Kidney epithelial cell (primary cell): ENCODE measurements at places on chromosomes 3 and 15. TPM values are rescaled to one million over a fixed set of nuclear protein-coding genes. Genes with fewer than 3 reads are reported as not detected.

- no peak for DNase-seq
Measured at GRCh38 chr3:99901200-99901926, 83.7 kb downstream of the CMSS1 start.

DNA sequence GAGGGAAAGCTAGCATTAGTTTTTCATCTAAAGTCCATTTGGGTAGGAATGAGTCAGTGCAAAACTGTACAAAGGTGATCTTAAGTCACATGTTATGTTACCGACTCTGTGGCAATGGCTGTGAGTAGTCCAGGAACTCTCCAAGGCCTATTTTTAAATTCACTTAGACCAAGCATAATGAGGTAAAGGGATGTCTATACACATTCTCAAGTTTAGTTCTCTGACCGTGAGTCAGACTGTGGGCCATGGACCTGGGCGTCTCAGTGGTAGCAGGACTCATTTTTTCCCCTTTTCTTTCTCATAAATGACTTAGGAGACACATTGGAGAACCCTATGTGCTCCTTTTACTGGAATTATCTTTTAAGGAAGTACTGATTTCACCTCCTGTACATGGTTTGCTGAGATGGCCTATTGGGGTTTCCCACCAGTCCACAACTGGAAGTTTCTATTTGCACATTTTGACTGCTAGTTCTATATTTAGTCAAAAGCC, 488.7 kb upstream of the TPRG1 start:
- peak; percentile 86 for DNase-seq

DNA sequence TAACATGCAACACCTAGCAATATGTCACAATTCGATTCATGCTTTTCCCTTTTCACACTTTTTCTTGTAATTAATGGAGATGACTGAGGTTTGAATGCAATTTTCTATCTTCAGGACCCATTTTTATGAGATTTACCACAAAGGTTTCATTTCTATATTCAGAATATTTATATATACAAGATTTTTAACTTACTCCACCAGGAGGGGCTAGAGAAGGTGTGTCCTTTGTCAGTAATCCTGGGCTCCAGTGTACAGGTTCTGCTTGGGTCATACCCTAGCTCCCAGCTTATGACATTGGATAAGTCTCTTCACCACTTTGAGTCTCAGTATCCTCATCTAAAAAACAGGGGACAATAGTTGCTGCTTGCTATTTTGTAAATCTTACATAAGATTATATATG, 95.7 kb upstream of the SLC24A5 start:
- no peak for DNase-seq

GRCh38 chr15:63052077-63052841, 9.7 kb downstream of the TPM1 start:
- no peak for DNase-seq

- DNase-seq: no peak
Measured at GRCh38 chr15:82847703-82848102, 38.3 kb downstream of the WHAMM start.

GRCh38 chr3:173889596-173889995, 492.1 kb downstream of the NLGN1 start:
- DNase-seq: no peak

- DNase-seq: no peak
Measured at GRCh38 chr15:65088643-65089021, 12.1 kb downstream of the KBTBD13 start.

DNA sequence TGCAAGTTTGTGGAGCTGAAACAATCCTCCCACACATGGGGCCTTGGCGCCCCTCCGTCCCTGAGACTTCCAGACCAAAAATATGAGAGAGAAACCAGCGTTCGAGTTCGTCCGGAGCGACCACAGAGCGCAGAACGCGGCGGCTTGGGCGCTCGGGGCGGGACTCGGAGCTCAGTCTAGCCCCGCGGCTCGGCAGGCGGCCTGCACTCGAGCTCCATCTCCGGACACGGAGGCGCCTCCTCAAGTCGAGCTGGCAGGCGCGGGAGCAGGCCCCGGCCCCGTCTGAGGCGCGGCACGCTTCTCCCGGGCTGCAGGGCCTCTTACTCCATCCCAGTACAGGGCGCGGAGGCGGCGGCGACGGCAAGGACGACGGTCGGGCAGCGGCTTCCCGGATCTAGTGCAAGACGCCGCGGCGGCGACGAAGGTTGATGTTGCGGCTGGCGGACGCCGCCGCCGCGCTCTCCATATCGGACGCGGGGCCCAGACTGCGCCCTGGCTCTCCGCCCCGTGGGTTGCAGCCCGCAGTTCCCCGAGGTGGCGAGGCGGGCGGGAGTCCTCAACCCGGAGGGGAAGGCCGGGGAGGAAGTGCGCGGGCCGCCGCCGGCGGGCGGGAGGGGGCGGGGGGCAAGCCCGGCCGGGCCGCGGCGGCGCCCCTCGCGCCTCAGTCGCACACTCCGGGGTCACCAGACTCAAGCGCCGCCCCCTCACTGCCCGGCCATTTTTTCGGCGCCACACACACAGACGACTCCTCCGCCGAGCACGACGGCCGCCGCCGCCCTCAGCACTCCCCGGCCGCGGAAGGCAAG, 674 bp downstream of the MSL2 start:
- DNase-seq: no peak

HGD gene
- total RNA-seq: 0.88 and 1.2 TPM in 2 replicates

P2RY1 gene
- 0.41 and 0.58 TPM in 2 replicates for total RNA-seq

GRCh38 chr15:52251144-52251860, 44.3 kb downstream of the MYO5C start:
- DNase-seq: no peak

DNA sequence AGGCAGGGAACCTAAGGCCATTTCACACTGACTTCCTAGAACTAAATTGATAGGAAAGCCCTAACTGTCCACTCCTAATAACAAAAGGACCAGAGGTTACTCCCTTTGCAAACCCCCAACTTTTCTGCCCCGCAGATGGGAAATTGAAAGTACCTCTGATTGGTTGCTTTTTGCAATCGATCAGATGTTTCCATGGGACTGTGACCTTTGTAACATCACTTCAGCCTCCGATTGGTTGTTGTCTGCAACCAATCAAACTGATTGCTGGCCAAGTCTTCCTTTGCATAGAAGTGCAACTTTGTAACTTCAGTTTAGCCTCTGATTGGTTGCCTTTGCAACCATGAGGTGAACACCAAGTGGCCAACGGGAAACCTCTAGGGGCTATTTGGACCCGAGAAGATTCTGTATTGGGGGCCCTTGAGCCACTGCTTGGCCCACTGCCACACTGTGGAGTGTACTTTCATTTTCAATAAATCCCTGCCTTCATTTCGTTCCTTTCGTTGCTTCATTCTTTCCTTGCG, 11.3 kb upstream of the KNL1 start:
- DNase-seq: no peak

LINGO1 gene
- total RNA-seq: 1.2 and 4.8 TPM in 2 replicates

- DNase-seq: no peak
Measured at GRCh38 chr3:112372396-112372795, 39.4 kb downstream of the CD200 start.

CCR9 gene
- not detected in 2 replicates for total RNA-seq
